ENCODE measurements at places on chromosomes 4 and X.

- no peak for DNase-seq
Measured at GRCh38 chr4:177281351-177281909, 28.2 kb upstream of the NEIL3 start.

GRCh38 chr4:24769571-24769970, 25.8 kb upstream of the SOD3 start:
- no peak for DNase-seq

- DNase-seq: no peak
Measured at GRCh38 chrX:24169211-24169610, 19.7 kb downstream of the ZFX start.

DNA sequence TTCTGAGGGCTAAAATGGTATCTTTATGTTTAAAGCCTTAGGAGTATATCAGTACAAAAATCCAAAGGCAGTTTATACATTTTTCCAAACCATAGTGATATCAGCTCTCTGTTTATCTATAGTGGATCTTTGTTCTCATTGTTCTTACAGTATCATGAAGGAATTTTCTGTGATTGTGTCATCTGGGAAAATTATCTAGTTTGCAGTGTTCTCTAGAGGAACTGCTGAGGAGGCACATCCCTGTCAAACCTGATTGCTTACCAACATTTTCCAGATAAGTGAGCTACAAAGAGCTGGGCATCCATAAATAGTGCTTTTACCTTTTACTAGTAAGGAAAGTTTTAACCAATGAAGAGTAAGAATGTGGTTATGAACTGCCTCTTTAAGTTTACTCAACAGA, 44.9 kb upstream of the SLC25A31 start:
- DNase-seq: no peak

- DNase-seq: no peak
Measured at GRCh38 chrX:10395179-10395578, 225.2 kb downstream of the MID1 start.

- DNase-seq: no peak
Measured at GRCh38 chr4:112266823-112267222, 18.9 kb downstream of the TIFA start.

- no peak for DNase-seq
Measured at GRCh38 chr4:55172694-55173287, 47.4 kb upstream of the KDR start.

- peak; percentile 91 for DNase-seq
Measured at GRCh38 chr4:78056265-78057129, 626 bp upstream of the FRAS1 start.

DNA sequence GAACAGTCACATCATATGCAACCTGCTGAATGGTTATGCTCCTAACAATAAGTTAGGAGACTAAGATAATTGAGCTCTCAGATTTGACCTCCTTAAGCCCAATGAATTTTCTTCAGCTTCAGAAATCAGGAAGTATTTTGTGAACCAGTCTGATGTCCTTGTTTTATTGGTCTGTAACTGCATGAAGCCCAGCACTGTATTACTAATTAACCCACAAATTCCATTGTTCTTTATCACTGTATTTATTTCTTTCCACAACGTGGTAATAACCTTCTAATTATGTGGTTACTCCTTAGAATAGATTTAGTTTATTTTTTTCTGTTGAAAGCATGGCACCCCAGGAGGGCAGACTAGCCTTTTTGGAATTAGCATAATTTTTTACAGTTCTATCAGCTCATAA, 3.9 kb upstream of the MFAP3L start:
- DNase-seq: no peak

GRCh38 chr4:163404580-163404979, 60.9 kb downstream of the NPY5R start:
- no peak for DNase-seq

DNA sequence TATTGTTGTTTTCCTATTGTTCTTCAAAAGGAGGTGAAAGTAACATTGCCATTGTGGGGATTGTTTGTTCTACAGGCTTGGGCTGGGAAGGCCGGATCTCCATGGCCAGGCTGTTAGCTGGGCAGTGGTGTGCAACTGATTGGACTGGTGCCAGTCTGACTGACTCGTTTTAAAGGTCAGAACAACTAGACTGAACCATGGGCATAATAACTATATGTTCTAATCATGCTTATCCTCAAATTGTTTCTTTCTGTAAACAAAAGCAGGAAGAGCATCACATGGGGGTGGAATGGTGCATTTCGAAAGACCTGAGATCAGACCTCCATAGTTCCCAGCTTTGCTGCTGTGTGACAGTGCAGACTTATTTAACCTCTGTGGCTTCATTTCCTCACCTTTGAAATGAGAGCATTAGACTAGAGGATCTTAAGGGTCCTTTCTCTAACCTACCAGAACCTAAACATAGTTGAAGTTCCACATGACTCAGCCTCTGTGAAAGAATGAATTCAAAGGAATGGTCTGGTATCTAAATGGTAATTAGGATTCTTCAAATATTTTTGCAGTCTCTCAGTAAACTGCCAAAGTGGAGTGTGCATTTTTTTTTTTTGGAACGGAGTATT, 66.7 kb upstream of the PGRMC2 start:
- DNase-seq: peak; percentile 4

- no peak for DNase-seq
Measured at GRCh38 chr4:76518241-76518640, 83.2 kb downstream of the SHROOM3 start.

- no peak for DNase-seq
Measured at GRCh38 chrX:39935411-39936064, 162.2 kb downstream of the BCOR start.

GRCh38 chr4:60737858-60738257, 462.3 kb upstream of the ADGRL3 start:
- no peak for DNase-seq

DNA sequence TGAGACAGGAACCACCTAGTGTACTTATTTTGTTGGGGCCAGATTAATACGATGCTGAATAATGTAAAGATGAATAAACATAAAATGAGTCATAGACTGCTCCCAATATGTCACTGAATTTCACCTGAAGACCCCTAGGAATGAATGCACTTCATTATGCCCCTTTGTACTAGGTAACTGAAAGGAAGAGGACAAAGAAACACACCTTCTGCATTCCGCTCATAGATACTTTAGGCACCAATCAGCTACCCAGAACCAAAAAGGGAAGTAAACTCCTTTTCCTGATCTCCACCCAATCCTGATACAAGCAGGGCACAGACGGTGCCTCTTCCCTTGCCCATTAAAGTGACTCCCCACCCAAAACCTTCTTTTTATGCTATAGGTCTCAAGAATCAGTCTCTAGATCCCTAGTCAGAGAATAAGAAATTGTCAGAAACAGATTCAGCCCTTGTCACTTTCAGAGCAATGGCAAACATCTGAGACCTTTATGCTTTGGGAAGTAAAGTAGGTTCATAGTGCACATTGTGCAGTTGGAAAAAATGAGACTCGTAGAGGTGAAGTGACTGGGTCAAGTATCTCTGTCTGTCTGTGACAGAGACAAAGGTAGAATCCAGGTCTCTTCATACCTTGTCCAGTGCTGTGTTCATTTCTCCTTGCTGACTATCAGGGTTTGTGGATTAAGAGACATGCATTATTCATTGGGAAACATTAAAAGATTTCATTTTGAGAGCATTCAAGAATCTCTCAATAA, 2.3 kb downstream of the GPR174 start:
- no peak for DNase-seq

DNA sequence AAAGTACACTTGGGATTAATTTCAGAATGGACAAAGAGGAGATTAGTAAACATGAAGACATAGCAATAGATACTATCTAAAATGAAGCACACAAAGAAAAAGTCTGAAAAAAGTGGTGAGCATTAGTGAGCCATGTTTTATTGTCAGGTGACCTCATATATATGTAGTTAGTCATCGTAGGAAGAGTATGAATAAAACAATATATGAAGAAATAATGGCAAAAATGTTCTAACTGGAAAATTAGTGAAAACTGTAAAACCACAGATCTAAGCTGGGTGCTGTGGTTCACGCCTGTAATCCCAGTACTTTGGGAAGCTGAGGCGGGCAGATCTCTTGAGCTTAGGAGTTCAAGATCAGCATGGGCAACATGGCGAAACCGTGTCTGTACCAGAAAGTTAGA, 67.9 kb downstream of the RBPJ start:
- DNase-seq: no peak

DNA sequence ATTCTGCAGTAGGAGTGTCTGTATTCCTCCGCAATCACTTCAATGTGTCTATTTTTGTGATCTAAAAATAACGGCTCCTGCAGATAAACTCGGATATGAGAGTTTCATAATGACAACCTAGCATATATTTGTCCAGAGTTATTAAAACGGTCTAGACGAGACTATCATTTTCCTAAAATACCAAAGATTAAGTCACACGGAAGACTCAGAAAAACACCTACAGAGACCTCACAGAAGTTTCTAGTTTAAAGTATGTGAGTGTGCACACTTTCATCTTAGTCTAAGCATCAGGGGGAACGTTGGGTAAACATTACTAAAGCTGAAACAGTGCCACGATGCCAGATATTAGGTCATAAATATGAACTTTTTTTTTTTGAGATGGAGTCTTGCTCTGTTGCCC, 156.9 kb downstream of the AFAP1 start:
- no peak for DNase-seq

DNA sequence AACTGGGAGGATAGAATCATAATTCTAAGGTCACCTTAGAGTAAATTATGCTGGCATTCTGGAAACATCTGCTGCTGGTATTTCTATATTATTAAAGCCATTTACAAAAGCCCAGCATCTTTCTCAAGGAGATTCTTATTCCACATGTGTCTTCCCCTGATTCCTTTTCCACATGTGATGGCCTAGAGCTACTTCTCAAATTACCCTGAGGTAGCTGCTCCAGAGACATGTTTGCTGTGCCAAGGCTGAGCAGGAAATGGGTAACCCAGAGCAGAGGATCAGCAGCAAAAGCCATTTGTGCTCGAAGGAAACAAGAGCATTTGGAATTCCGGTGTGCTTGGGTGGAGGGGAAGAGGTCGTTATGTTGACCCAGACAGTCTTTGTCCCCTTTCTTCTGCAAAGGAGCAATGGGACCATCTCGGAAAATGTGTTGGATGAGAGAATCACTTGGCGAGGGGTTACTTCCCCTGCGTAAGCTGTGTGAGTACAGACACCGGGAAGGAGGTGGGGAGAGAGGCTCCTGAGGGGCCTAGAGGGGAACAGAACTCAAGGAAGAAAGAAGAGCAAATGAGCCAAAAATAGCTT, 24.6 kb downstream of the TSC22D3 start:
- DNase-seq: no peak

DNA sequence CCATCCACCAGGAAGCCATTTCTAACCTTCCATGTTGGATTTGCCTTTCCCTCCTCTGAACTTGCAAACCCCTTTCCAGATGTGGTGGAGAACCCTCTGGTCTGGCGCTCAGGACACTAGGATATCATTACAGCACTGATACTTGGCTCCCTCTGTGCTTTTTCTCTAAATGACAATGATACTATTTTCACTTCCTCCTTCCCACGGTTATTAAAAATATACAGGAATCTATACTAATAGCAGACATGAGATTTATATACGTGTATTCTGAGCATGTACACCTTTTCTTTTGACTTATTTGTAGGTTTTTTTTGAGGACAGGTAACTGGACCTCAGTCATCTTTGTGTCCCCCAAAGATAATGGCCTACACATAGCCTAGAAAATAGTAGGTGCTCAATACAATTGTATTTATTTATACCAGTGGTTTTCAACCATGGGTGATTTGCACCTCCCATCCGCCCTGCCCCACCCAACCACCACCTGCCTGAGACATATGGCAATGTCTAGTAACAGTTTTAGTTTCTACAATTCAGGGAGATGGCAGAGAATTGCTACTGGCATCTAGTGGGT, 60.4 kb upstream of the PLAC8 start:
- no peak for DNase-seq

DNA sequence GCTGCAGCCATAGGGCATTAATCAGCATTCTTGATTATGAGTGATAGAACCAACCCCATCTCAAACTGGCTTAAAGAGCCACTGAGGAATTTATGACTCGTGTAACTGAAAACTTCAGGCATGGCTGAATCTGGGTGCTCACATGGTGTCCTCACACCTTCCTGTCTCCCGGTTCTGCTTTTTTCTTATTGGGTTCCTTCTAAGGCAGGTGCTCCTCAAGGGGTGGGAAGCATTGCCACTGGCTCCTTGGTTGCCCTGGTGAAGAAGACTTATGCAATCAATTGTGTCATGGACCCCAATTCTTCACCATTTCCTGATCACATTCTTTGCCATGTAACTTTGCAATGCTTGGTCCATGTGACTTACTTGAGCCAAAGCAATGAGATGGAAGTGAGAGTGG, 4.3 kb upstream of the ZCCHC4 start:
- DNase-seq: no peak

DNA sequence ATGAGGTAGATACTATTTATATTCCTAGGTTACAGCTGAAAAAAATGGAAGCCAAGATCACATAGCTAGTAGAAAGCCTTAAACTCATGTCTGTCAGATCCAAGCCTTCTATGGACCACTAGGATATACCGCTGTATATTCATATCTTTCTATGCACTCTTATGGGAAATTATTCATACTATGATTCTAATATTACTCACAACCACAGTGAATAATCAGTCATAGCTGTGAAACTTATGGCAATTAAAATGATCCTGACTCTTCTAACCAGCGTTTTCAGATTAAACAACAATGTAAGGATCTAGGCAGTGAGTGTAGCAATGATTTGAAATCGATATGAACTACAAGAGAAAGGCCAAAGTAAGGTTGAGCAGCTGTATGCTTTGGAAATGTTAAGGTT, 111.0 kb downstream of the RASGEF1B start:
- no peak for DNase-seq

DNA sequence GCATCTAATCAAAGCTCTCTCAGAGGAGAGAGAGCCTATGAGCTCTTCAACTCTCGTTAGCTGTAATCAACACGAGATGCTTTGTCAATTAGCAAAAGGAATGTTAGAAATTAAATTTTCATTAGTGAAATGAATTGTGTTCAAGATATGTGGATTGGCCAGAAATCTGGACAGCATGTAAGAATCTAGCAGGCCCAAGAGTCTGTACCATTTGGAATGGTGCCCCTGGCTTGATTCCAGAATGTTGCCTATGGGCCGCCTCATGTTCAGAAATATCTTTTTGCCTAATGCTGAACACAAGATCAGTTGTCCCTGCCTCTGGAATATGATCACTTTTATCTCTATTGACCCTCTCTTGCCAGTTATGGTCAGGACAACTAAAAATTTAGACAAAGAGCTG, 88.2 kb downstream of the RBM46 start:
- DNase-seq: no peak

- no peak for DNase-seq
Measured at GRCh38 chrX:22690116-22690515, 309.6 kb upstream of the DDX53 start.

DNA sequence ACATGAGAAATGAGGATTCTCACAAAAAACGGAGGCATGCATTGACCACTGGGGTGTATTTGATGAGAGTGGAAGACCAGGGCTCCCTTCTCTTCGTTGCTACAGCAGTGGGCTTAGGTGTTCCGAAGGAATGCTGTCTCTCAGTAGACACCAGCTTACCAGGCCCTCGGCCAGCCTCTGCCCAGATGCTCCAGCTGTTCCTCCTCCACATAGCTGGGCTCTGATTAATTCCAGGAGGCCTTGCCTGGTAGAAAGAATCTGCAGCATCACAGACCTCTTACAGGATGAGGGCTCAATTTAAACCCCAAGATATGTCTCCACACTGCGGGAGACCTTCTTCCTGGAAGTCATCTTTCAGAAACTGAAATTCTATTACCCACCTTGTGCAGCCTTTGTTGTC, 346.6 kb upstream of the TENM3 start:
- DNase-seq: no peak
